Bronchial epithelial cell (primary cell): ENCODE measurements at places on chromosomes 2 and 18.

DNA sequence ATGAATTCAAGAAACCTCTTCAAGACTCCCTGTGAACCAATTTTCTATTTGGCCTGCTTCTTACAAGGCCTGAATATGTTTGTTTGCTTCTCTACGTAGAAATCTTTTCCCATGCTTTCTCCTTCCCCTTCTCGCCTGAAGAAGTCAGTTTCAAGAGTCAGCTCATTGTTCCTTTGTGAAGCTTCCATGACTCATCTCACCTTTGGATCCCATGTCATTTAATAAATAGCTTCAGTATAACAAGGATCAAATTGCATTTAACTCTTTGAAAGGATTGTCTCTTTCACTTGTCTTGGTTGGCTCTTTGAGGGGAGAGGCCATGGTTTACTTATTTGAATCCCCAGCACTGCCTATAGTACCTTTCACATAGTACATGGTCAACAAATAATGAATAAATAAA is 28.4 kb downstream of the CPS1 start:
- DNase-seq = peak; percentile 67

GRCh38 chr2:134372611-134373131 is 118.8 kb downstream of the MGAT5 start:
- peak; percentile 64 for DNase-seq

DNA sequence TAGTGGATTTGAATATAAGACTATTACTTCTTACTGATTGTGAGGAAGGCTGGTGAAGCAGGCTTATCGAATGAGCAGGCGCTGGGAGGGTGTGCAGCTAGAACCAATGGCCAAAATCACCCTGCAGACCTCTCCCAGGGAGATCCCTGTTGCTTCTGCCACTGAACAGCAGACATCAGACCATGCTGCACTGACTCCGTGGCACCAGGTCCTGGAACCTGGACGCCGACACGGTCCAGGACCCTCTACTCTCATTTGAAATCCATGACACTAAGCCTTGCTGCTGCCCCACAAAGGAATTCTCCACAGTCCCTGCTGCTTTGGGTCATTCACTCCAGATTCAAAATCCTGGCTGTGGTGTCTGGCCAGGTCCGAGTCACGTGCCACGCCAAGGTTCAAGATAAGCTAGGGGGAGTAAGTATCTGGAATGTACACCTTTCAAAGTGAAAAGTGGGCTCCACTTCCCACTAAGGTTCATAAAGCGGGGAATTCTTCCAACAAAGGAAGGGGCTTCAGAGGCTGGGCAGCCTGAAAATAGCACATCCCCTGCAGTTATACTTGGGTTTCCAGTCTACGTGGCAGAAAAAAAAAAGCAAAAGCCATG is 9.0 kb upstream of the YWHAQ start:
- DNase-seq = no peak

DNA sequence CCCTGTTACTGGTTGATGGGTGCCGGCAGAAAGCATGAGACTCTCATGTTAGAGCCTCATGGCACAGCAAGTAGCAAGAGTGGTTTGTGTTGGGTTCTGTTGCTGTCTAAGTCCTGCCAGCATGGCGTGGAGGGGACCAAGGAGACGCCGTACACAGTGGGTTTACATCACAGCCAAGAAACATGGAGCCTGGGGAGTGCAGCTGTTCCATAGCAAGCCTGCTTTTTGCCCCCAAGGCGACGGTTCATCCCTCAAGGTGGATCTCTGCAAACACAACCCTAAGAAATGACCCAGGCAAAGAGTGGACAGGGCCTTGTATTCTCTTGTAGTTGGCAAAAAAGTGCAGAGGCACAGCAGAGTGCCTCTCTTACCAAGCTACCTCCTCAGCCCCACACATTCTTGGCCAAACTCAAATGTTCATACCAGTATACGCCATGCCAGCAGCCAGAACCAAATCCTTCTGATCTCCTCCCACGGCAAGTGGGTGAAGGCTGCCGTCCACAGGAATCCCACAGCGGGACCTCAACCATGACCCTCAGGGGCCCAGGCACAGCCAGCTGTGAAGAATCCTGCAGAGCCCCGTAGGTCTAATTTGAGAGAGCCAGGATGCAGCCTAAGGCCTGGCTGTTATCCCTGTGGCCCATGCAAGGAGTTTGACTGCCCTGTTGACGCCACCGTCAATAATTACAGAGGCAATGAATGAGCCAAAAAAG is 19.0 kb downstream of the SNED1 start:
- no peak for DNase-seq

- no peak for DNase-seq
Measured at GRCh38 chr2:235630718-235631296, 137.0 kb downstream of the AGAP1 start.

- DNase-seq = no peak
Measured at GRCh38 chr2:34844629-34845028, 1245.5 kb upstream of the FAM98A start.
